CD4-positive, alpha-beta T cell (primary cell): ENCODE measurements at places on chromosomes 11 and 22.

- DNase-seq: no peak
These were observed 2.0 kb downstream of the ZNHIT2 start for GRCh38 chr11:65115361-65116082.

DNA sequence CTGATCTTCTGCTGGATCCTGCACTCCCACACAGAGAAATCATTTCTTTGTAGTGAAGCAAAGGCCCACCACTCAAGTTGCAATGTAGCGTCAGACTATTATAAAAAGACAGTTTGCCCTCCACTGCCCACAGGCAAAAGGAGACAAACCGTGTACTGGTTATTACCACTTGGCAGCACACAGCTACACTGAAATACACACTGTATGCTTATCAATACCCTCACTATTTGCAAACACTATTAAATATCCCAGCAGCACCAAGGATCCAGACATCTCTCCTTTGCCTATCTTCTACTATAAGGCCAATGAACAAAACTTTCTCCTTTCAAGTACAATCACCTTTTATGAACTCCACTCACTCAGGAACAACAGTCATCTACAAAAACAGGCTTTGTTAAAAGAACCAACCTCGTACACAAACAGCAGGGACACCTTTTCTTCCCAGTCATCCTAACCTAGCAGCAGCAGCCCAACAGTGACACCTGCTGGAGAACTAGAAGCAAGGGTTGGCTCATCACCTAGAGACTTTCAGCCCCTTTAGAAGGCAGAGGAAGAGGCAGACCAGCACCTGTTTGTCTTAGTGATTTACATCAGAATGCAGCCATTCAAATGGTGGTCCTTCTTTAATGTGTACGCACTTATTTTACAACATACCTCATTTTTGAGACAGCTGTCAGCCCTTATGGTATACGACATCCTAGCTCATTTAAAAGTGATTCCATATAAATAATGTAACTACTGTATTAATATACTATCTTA, 56.1 kb downstream of the AMBRA1 start:
- peak; percentile 46 for DNase-seq

GRCh38 chr22:48359613-48359965, 1468.1 kb downstream of the BRD1 start:
- DNase-seq: no peak

DNA sequence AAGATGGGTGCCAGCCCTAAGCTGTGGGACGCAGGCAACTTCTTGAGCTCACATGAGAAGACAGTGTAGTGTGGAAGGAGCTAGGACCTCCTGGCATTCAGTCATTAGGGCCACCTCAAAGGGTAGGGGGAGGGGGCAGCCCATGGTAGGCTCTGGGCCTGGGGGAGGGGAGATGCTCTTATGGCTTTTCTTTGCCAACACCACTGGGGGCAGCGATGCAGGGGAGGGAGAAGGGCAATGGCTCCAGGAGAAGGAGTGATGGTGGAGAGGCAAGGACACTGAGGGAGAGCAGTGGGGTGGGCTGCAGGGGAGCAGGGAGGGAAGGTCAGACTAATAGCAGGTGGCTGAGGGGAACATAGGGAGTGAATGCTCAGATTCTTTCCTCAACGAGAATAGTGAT, 63.3 kb upstream of the SUSD2 start:
- DNase-seq: no peak

DNA sequence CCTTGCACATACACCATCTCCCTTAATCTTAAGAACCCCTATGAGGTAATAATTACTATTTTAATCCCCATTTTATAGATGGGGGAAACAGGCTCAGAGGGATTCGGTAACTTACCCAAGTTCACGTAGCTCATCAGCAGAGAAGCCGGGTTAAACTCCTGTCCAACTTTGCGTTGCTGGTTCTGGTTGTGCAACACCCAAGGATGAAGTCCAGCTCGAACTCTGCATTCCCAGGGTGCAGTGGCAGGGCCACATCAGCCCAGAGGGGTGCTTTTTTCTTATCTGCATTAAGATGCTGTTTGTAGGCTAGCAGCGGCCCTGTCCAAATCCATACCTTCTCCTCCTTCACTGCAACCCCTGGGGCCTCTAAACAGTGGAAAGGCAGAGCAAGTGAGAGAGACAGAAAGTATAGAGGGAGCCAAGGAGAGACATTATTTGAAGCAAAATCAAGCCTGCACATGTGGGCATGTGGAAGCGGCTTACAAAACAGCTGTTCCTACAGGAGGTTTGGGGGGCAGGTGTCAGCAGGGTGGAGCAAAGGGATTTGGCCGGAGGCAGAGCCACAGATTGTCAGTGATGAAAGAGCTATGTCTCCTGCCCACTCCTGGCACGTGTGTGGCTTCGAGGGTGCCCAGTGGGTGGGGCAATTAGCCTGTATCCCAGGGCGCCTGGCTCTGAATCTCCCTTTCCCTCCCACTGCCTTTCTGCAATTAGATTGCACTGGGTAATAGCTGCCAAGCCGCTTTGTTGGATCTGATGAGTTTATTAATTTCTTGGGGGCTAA, 129.5 kb upstream of the TBCEL start:
- DNase-seq: no peak

GRCh38 chr11:84390441-84391078, 1104.4 kb upstream of the CCDC90B start:
- no peak for DNase-seq

DNA sequence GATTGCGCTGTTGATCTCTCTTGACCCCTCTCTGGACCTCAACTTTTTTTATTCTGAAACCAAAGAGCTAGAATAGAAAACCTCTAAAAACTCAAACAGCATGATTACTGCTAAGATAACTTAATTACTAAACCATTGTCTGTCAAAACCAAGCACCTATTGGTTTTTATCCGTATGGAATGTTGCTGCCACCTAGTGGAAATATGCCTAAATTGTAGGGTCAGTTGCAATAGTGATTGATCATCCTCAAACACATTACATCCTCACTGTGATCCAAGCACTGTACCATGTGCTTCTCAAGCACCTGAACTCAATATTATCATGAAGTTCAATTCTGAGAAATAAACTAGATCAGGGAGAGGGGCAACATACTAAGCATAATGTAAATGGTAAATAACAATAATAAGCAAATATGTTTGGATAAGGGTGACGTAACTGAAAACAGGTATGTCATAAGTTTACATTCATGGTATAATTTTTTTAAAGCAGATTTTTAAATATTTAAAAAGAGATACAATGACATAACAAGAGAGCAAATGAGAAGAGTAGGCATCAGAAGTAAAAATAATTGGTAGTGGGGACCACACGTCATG, 3.8 kb upstream of the OR5A2 start:
- DNase-seq: peak; percentile 4

DNA sequence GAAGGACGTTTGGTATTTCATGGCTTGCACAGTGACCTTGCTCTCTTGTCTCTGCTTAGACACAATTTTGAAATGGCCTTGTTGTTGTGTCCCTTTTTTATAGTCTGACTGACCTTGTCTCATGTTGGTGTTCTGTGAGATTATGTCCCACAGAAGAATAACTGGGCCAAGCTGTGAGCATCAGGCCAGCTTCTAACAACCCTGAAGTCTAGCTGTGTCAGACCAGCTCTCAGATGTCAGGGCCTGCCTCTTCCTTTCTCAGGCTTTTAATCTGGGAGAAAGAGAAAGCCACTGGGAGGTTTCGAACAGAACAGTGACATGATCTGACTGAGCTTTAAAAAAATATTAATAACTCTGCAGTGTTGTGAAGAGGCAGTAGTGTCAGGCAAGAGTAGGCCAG, 2.0 kb upstream of the UEVLD start:
- no peak for DNase-seq
